NCI-H2107 (cell line): ENCODE measurements at places on chromosomes 2 and 18.

DNA sequence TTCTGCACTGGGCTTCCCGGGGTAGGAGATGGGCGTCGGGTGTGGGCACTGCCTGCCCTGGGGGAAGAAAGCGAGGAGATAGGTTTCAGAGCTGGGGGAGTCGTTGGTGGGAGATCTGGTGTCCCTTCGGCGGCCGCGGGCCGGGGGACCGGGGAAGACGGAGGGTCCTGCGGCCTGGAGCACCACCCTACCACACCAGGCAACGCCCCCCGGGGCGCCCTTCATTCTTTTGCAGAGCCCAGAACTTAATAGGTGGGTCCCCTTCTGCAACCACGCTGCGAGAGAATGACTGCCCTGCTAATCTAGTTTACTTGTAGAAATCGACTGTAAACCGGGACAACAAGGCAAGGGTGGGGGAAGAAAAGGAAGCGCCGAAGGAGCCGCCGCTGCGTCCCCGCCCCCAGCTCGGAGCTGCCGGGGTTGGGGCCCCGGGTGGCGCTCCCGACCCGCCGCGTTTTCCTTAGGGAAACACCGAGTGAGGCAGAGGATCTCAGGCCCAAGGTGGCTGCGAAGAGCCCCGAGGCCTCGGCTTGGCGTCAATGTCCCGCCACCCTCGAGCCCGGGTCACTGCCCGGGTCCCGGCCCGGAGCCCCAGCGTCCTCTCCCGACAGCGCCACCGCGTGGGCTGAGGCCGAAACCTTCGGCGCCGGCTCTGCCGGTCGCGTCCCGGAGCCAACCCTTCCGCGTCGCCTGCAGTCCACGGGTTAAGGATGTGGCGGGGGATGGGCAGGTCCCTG lies 5.4 kb upstream of the SATB2 start:
- no peak for DNase-seq

GRCh38 chr2:10053351-10053750 lies 10.0 kb downstream of the KLF11 start:
- no peak for DNase-seq

DNA sequence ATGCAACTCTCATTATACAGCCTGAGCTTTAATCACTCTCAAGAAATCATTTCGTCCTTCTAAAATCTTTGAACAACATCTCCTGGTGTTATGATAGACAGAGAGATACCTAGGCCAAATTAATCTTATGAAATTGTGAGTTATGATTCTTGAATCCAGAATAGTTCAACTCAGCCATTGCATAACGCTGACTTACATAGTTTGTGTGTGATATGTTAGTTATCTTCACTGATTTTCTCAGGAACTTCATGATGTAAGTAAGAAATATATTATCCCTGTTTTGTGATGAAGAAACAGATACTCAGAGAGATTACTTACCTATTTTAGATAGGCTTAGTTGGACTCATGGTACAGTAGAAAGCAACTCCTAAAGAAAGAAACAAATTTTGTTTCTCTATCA lies 684.4 kb downstream of the ZEB2 start:
- DNase-seq, result no peak

- peak; percentile 26 for DNase-seq
Measured at GRCh38 chr2:65432227-65433190, at the start of gene SPRED2. Gene SPRED2, minus strand, starts transcription at chr2:65432599. Its CDS starts 612 bp downstream, at chr2:65431987.

DNA sequence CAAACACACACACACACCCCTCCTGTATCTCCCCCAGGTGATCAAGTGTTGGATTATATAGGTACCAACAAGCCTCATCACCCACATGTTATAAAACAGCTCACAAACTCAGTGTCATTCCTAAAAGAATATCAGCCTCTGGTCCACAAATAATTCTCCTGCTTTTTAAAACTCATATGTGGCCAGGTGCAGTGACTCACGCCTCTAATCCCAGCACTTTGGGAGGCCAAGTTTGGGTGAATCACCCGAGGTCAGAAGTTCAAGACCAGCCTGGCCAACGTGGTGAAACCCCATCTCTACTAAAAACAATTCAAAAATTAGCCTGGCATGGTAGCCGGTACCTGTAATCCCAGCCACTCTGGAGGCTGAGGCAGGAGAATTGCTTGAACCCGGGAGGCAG lies 87.8 kb downstream of the LRATD1 start:
- no peak for DNase-seq

- peak; percentile 27 for DNase-seq
Measured at GRCh38 chr2:220847589-220847988, 724.5 kb downstream of the EPHA4 start.

GRCh38 chr2:217935901-217936684 lies 66.7 kb downstream of the TNS1 start:
- DNase-seq, result no peak

- no peak for DNase-seq
Measured at GRCh38 chr2:2264416-2264815, 66.7 kb downstream of the MYT1L start.

GRCh38 chr18:70720607-70721006 lies 431.8 kb downstream of the SOCS6 start:
- no peak for DNase-seq

DNA sequence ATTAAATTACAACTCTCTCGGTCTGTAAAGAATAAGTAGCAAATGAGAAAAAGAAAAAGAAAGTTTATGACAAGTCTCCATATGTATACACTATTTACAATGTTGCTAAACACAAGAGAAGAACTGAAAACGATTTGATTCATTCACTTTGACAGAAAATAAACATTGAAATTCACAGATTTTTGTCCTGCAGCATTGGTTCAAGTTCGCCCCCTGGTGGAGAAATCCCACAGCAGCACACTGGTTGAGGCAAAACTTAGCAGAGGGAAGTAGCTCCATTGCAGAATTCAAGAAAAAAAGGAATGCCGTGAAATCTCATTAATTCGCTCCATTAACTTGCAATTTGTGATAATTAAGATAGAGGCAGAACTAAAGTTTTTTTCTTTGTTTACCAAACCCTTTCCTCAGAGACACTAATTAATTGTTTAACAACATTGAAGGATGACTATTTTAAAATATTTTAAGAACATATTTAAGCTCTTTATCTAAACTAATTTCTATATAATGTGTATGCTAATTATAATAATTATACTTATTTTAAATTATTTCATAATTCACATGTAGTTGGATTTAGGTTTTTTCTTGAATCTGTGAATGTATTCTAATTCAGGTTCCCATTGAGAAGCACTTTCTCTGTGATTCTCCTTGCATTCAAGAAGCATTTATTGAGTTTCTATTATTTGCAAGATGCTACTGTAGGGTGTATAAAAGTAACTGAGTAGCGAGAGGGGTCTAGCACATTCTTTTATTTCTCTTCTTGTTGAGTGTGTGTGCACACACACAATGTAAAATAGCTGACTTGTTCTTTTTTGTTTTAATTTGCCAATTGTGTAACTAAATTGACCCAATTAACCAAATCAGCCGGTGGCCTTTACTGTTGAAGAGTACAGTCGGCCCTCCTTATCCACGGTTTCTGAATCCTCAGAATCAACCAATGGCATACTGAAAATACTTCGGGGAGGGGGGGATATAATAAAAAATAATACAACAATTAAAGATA lies 74.1 kb downstream of the COL4A3 start:
- no peak for DNase-seq

GRCh38 chr2:127853671-127854070 lies 4.3 kb downstream of the POLR2D start:
- no peak for DNase-seq

DNA sequence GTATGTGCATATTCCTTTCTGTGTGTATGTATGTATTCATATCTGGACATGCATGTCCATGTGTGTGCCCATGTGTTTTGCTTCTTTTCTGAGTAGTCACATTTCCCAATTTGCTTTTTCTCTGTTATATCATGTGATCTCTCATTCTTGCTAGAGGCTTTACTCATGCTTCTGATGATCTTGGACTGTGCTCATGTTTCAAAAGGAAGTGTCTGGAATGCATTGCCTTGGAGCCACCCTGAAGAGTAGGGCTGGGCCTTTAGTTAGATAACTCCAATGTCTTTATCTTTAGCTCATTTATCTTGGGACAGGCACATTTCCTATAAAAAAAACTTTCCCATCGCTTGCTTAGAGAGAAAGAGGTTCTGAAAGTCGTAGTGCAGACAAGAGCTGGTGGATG lies 859.2 kb downstream of the CNTNAP5 start:
- DNase-seq, result no peak

GRCh38 chr2:42744545-42745082 lies 19.3 kb downstream of the OXER1 start:
- no peak for DNase-seq

DNA sequence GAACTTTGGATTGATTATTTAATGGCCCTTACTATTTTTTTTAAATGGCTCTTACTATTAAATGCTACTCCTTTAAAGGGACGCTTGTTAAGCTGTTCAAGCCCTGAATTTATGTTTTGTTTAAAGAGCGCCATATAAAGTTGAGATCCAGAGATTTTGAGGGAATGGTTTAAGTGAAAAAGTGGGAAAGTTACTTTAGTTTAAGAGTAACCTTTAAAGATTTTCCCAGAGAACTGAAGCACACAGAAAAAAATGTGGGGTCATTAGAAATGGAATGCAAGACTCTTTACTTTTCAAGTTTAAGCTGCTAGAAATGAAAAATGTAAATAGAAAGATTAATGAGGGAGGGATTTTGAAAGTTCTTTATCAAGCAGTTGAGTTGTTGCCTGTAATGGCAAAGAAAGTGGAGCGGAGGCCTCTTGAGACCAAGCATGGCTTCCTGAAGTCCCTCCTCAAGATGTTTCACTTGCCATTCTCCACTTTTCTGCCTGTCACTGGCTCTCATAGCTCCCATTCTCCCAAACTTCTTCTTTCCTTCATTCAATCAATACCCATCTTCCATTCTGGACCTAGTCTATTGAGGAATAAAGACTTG lies 93.2 kb downstream of the KCNS3 start:
- DNase-seq, result no peak

DNA sequence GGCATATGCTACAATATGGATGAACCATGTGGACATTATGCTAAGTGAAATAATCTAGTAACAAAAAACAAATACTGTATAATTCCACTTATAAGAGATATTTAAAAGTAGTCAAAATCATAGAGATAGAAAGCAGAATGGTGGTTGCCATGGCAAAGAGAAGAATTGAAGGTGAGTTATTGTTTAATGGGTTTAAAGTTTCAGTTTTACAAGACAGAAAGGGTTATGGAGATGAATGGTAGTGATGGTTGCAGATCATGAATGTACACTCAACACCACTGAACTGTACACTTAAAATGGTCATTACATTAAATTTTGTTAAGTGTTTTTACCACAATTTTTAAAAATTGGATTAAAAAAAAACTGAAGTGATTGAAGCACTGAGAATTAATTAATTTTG lies 298.2 kb upstream of the ZC3H15 start:
- no peak for DNase-seq

GRCh38 chr2:137357634-137358033 lies 592.3 kb downstream of the THSD7B start:
- no peak for DNase-seq

DNA sequence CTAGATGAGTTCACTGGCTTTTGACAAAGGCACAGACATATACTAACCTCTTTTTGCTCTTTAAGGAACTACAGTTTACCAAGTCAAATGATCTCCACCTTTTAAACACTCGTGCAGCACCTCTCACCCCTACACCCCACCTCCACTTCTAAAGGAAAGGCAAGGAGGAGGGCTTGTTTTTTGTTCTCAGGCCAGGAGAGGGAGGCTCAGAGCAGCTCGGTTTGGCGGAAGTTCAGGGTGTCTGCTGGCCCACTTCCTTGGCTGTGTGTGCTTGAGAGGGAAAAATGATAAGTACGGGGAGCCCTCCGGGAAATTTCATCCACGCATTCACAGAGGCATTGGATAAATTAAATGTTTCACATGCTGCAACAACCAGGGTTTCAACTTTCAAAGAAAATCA lies 667.9 kb downstream of the BCL11A start:
- no peak for DNase-seq

GRCh38 chr2:184729581-184729980 lies 131.3 kb downstream of the ZNF804A start:
- no peak for DNase-seq

DNA sequence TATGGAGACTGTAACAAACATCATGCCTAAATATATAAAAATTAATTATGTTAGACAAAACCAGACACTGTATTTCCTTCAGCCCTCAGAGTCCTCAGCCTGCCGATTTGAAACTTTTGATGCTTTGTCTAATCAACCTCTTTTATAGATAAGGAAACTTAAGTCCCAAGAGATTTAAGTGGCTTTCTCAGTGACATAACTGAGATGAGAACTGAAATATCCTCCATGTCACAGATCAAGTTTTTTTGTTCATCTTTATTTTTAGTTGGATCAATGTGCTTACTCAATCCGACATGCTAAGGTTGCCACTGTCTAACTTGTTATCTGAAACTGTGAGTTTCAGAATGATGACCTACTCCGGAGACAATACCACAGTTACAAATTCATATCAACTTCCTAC lies 72.3 kb downstream of the BARD1 start:
- no peak for DNase-seq

DNA sequence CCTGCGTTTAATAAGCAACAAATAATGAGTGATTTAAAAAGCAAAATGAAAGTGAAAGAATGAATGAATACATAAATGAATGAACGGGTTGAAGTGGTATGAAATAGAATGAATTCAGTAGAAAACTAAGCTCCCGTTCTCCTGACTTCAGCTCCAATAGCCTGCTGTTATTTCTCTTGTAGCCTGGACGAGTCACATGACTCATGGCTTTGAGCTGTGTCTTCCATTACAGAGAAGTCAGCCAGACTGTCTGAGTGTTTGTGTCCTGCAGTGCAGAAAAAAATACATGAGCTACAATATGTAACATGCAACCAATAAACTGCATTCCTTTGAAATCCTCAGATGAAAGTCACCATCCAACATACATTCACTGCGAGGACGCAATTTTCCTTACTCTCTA lies 21.2 kb downstream of the SCG2 start:
- peak; percentile 35 for DNase-seq

GRCh38 chr18:78805840-78806239 lies 173.8 kb upstream of the SALL3 start:
- DNase-seq, result no peak

GRCh38 chr2:54360055-54360792 lies 95.9 kb upstream of the SPTBN1 start:
- DNase-seq, result no peak

DNA sequence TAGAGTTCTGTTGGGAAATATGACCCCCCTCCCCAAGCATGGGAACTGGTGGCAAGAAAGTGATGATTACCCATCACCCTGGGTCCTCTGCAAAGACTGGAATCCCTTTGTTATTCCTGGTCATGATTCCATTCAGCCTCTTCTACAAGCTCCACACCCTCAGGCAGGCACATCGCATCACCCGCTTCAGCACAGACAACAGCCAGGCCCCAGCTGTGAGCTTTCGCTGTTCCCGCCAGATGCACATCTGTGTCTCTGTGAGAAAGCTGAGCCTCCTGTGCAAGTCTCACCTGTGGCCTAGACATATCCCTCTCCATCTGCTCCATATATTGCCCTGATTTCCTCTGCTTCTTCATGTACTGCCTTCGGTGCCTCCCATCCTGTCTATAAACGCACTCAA lies 368.0 kb upstream of the RAB6C start:
- no peak for DNase-seq

- no peak for DNase-seq
Measured at GRCh38 chr2:178912416-178913048, 105.3 kb upstream of the TTN start.
